NCI-H524 (cell line): ENCODE measurements at places on chromosomes 7 and 10.
A peak's percentile ranks its signal among the peaks of the same experiment; 100 is the strongest.

- DNase-seq, result no peak
Observed at GRCh38 chr7:32507414-32507813, 12.1 kb downstream of the AVL9 start.

- no peak for DNase-seq
Observed at GRCh38 chr10:79221110-79222051, 125.9 kb upstream of the PPIF start.

- DNase-seq, result no peak
Observed at GRCh38 chr7:39582536-39582935, 16.3 kb downstream of the YAE1 start.

DNA sequence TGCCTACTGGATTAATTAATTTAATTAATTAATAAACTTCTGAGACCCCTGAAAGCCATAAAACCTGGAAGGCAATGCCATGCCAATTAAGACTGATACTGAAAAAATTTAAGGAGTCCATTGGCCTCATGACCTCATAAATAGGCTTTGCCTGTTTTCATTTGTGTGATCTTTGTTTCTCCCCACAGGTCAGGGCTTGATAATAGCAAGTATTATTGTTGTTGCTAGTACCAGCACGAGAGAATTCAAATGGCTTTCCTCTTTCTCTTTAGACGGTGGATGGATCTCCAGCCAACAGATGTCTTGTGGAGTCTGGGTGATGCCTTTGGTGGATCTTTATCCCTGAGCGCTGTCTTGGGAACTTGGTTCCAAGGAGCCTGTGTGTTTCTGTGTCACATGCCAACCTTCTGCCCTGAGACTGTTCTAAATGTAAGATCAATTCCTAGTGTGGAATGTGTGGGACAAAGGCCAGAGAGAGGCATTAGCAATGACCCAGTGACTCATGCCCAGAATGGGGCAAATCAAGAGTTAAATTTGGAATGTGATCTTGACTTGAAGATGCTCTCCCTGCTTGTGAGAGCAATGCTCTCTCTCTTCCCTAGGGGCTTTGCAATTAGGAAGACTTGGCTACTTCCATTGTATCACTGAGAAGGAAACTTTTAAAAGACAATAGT is 17.7 kb downstream of the ACSM6 start:
- no peak for DNase-seq

GRCh38 chr10:71292624-71293445 is 26.2 kb upstream of the SLC29A3 start:
- DNase-seq, result no peak

- no peak for DNase-seq
Observed at GRCh38 chr7:12281038-12281437, 69.9 kb downstream of the TMEM106B start.

GRCh38 chr10:35824704-35825103 is 182.6 kb upstream of the FZD8 start:
- no peak for DNase-seq

GRCh38 chr10:67697724-67698131 is 1.7 kb upstream of the CTNNA3 start:
- peak; percentile 20 for DNase-seq

- DNase-seq, result no peak
Observed at GRCh38 chr7:132899-133298, 59.5 kb upstream of the FAM20C start.

GRCh38 chr10:74314166-74314565 is 163.1 kb downstream of the ADK start:
- no peak for DNase-seq
